ENCODE measurements at places on chromosomes 1 and 21.

DNA sequence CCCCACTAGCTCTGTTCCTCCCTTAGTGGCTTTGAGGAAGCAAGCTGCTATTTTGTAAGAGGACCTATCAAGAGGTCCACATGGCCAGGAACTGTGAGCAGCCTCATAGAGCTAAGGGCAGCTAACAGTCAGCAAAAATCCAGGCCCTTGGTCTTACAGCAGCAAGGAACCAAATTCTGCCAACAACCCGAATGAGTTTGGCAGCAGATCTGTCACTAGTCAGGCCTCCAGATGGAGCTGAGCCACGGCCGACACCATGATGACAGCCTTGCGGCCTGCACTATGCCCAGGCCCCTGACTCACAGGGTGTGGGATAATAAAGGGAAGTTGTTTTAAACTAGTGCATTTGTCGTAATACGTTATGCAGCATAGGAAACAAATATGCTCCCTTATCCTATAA is 28.0 kb upstream of the H3-3A start:
- no peak for DNase-seq

GRCh38 chr1:61450872-61451571 is 273.9 kb downstream of the TM2D1 start:
- no peak for DNase-seq

GRCh38 chr1:218643281-218643680 is 298.1 kb downstream of the TGFB2 start:
- DNase-seq, result no peak

DNA sequence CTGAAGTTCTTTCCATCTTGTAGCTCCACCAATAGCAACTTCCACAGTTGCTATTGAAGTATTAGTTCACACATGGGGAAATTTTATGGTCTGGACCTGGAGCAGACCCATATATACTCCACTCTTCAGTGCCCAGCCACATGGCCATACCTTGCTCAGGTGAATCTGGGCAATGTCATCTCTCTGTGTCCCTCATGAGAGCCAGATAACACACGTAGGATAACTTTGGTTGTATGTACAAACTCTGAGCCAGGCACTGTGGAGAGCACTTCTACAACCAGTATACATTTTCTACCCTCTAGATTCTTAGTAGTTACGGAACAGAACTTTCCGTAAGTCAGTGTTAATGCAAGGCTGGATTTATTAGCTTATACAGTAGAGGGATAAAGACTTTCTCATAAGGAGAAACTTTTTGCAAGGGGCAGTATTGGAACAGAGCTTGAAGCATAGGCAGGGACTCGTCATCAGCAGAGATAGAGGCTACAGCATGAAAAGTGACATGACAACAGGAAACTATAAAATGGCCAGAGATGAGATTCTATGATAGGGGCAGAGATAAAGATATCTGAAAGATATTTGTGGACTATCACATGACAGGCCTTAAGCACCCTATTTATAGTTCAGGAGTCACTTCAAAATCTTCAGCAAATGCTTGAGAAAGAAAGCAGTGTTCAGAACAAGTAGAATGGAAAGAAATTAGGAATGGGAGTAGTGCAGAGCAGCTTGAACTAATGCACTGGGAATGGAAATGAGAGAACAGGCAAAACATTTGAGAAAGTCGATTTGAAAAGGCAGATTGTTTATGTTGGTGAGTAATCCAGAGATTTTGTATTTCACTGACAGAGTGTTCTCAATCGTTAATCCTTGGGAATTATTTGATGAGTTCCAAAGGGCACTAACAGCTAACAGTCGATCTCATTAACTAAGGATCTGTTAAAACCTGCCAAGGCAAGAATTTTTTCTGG is 481.8 kb downstream of the USP25 start:
- no peak for DNase-seq

DNA sequence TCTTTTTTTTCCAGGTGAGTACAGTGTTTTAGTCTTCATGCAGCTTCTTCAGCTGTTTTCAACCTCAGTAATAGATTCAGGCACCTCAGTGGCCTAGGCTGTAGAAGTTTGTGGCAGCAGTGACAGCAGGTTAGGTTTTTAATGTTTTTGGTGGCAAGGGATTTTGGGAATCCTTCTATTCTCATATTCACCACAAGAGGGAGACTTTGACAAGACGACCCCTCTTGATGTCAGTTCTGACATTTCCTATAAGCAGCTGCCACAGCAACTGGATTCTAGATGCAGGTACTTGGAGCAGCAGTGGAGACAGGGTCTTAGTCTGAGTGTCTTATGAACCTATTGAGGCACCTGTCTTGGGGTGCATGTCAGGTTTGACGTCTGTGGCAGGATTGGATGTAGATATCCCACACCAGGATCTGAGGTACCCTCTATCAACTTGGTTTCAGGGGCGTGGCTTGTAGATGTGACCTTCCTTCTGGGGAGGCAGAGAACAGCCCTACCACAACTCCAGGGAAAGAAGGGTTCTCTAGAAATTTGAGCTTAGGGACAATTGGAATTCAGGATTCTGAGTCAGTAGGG is 1104.2 kb upstream of the TMPRSS15 start:
- DNase-seq, result no peak

DNA sequence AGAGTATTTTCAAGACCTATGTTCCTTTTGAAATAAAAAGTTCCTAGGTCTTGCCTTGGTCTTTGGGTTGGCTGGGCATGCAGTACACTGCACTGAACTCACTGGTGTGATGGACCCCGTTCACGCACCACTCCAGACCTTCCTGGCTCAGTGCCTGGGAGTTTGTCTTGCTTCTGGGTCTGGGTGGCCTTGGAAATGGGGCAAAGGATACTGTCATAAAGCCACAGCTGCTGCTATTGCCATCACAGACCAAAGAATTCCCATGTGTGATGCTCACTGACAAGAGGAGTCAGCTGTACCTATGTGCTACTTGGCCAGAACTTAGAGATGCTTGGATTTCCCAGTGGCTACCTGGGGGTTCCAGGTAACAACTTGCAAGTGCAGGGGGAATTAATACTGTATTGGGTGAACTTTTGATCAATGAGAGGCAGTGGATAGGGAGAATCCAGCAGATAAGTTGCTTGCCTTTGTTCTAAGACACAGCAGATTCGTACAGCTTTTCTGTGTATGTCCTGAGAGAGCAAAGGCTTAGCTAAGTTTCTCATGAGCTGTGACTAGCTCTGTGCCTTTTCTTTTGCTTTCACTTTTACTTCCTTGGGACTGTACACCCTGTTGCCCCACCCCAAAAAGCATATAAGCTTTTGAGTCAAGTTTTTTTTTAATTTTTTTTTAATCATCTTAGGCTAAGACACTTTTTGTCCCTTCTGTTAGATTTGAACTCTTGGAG is 115.3 kb downstream of the RUNX1 start:
- no peak for DNase-seq
